ENCODE measurements at places on chromosomes 6 and 20.

DNA sequence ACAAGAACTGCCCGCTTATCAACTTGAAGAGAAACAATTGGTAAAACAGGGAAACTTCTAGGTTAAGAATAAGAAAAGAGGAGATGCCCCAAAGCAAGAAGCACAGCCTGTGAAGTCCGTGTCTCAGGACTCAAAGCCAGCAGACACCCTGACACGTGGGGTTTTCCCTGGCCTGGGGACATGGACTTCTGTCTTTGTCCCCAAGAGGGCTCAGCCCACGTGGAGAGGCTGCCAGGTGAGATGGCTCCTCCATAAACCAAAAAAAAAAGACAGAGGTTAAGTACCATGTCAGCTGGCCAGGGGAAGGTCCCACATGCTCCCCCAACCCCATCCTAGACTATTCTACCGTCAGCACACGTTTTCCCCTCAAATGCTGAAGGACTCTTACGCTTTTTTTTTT lies 9.9 kb downstream of the SERPINB6 start:
- no peak for DNase-seq

DNA sequence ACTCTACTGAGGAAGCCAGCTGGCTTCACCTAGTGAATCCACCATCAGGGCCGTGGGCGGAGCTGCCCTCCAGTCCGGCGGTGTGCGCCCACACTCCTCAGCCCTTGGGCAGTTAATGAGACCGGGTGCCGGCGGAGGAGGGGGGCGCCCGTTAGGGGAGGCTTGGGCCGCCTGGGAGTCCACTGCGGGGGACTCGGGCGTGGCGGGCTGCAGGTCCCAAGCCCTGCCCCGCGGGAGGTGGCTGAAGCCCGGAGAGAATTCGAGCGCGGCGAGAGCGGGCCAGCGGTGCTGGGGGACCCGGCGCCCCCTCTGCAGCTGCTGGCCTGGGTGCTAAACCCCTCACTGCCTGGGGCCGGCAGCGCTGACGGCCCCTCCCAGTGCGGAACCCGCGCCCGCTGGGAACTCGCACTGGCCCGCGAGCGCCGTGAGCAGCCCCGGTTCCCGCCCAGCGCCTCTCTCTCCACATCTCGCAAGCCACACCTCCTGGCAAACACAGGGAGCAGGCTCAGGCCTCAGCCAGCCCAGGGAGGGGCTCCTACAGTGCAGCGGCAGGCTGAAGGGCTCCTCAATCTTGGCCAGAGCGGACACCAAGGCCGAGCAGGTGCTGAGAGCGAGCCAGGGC lies 38.4 kb upstream of the GCNT2 start:
- no peak for DNase-seq

DNA sequence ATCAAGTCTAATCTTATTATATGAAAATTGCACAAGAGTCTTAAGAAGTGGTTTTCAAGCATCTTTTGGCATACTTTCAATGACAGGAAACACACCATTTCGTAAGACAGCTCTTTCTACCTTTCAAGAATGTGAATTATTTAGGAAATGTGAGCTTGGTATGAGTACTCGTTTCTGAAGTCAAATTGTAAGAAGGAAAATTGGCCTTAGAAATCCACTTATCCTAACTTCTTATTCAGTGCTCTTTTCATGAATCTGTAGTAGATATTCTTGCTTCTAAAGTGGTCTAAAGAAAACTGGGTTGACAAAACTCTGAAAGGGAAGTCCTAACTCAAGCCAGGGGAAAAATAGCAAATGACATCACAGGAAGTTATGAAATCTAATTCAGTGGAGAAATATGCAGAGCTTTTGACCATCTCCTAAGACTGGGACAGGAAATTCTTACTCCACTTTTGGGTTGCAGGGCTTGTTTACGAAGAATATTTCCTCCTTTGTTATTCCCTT lies 38.5 kb upstream of the OGFRL1 start:
- no peak for DNase-seq

GRCh38 chr20:1783245-1783644 lies 112.0 kb upstream of the SIRPA start:
- DNase-seq, result no peak

DNA sequence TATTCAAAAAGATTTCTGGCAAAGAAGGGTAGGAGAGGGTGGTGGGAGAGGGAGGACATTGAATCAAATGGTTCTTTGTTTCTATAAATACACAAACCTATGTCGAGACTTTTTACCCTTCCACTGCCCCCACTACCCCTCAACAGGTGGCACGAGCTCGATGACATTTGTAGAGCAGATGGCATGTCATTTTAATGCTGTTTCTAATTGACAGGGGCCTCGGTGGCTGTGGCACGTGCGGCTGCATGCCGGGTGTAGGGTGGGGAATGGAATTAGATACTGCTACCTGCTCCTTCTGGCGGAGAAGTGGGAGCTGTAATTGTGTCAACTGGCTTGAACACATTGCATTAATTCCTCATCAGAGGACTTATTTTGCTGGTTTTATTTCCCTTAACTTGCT lies 29.1 kb upstream of the SASH1 start:
- no peak for DNase-seq

GRCh38 chr6:137873273-137873762 lies 6.3 kb downstream of the TNFAIP3 start:
- DNase-seq, result peak; percentile 89

GRCh38 chr20:54746796-54747195 lies 271.4 kb downstream of the DOK5 start:
- DNase-seq, result no peak

GRCh38 chr20:2172305-2173175 lies 70.9 kb downstream of the STK35 start:
- peak; percentile 90 for DNase-seq

DNA sequence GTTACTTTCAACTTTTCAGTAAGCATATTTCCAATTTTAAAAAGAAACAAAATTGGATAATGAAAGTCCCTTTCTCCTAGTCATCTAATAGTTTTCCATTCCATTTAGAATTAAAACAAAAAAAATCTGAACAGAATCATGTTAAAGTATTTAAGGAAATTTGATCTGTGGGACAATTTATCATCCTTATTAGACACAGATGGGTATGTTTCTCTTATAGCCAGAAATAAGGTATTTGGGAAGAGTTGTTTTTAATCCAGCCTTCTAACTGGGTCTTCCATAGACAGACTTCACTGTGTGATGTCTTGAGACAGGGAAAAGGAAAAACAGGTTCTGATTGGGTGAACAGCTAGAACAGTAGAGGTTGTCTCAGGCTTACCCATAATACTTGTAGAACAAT lies 39.5 kb upstream of the STXBP5 start:
- DNase-seq, result no peak

DNA sequence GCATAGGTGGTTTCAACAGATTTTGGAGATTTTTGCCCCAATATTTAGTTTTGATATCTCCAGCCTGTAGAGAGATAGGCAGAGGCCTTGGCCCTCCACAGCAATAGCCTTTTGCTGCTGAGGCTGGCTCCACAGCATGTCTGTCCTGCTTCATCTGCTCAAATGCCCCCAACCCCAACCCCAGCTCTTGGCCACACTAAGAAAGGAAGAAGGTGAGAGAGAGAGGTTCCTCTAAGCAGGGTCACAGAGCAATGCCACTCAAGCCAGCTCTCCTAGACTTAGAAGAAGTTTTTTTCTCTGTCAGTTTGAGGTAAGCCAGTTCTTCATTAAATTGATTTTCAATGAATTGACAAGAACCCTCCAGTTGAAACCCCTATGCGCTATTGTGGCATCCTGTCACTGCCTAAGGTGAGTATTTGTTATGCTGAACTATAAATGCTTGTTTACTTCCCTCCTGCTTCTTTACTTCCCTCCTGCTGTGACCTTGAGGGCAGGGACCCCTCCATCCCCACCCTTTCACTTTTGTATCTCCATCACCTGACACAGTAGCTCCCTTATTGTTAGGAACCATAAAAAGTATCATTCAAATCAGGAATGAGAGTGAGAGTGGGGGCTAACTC lies 366.2 kb upstream of the CNR1 start:
- no peak for DNase-seq

GRCh38 chr6:26743941-26744699 lies 84.6 kb upstream of the ZNF322 start:
- peak; percentile 57 for DNase-seq

Data from activated CD4-positive, alpha-beta T cell treated with anti-CD3 and anti-CD28 coated beads, Interleukin-2, amount 10 ng/mL, durations not matched to agents 24 days and 14 days (primary cell).